AG08396 (cell line): ENCODE measurements at places on chromosomes 12 and 14.
A peak's percentile ranks its signal among the peaks of the same experiment; 100 is the strongest.

DNA sequence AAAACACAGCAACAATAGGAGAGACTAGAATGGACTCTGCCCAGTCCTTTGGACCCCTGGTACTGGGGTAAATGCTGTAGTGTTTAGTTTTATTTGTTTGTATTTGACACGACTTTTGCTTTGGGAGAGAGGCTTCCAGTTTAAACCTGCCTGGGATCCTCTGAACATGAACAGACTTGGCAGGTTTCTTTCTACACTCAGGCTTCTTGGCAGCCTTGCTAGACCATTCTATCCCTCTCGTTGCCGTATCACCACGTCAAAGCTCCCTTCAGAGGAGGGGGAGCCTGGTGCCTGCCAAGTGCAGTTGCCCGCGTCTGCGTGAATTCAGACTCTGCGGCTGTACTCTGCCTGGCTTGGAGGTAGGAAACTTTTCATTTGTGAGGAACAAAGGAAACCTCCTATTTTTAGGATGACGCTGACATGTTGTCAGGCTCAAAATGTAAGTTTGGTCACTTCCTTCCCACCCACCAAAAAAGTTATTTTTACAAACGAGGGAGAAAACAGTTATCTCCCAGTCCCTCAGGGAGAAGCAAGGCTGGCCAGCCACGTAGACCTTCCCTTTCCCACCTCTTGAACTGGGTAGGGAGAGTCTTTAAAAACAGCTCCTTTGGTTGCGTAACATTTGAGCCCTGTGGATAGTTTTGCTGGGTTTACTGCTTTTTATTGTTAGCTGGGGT is 25.9 kb downstream of the CD9 start:
- DNase-seq, result no peak

- DNase-seq, result no peak
Observed at GRCh38 chr12:49323524-49324097, 556 bp downstream of the TROAP start.

DNA sequence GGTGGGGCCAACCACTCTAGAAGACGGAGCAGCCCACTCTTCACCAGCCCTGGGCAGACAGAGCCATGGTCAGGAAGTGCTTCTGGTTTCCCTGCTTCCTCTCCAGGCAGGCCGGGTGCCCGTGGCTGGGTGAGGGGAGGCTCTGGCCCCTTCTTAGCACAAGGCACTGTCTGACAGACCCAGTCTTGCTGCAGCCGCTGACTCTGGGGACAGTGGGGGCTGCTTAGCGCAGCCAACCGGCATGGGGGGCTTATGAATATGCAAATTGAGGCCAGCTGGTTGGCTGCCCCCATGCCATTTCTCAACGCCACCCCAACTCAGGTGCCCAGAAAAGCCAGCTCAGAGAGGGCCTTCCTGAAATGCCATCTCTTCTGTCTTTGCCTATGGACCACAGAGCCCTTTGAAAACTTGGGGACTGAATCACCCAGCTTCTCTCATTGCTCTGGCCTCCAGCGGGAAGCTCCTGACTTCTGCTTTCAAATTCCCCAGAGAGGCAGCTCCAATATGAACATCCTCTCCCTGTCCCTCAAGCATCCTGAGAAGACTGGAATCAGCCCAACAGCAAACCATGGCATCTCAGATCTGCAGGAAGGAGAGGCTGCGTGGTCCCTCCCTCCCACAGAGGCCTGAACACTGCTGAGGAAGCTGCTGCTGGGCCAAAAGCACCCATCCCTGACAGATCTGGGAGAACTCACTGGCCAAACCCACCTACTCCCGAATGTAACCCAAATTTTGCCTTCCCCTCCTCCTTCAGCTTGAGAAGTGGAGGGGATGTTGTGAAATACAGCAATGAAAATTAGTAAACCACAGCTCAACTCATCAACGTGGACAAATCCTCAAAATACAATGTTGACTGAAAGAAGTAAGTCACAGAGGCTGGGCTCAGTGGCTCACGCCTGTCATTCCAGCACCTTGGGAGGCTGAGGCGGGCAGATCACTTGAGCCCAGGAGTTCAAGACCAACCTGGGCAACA is at the start of gene PROX2:
PROX2 (minus strand) TSS at position 205 of the 973 bp plus-strand sequence. CDS start 12,311 bp downstream, outside the sequence.
- no peak for DNase-seq

DNA sequence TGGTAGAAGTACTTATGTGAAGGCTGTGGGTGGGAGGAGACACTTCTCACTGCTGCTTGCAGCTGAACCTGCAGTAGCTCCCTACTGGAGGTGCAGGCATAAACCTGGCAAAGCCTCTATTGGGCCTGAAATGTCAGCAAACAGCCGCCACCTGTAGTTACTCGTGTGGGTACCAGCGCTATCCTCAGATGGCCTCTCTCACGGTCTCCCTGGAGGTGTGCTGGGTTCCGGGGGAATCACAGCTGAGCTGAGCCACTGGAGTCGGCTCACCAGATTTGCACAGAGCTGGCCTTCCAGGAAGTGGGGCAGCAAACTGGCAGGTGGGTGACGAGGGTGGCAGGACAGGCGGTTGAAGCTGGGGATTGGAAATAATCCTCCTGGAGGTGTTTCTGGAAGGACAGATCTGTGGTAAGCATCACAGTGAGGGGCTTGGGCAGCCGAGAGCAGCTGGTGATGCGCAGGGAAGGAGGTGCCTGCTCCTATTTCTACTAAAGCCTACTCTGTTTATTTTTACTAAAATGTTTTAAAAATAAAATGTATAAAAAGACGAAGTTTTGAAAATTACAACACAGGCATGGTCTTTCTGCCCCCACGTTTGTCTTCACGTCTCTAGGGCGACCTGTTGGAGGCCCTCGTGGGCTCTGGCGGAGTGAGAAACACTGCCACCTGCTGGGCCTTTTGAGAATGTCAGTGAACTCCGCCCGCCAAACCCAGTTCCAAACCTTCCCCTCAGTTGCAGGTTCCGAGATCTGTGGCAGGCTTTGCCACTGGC is 67.8 kb upstream of the PLEKHG3 start:
- DNase-seq, result peak; percentile 79

GRCh38 chr12:57435293-57435692 is 709 bp downstream of the INHBC start:
- no peak for DNase-seq

DNA sequence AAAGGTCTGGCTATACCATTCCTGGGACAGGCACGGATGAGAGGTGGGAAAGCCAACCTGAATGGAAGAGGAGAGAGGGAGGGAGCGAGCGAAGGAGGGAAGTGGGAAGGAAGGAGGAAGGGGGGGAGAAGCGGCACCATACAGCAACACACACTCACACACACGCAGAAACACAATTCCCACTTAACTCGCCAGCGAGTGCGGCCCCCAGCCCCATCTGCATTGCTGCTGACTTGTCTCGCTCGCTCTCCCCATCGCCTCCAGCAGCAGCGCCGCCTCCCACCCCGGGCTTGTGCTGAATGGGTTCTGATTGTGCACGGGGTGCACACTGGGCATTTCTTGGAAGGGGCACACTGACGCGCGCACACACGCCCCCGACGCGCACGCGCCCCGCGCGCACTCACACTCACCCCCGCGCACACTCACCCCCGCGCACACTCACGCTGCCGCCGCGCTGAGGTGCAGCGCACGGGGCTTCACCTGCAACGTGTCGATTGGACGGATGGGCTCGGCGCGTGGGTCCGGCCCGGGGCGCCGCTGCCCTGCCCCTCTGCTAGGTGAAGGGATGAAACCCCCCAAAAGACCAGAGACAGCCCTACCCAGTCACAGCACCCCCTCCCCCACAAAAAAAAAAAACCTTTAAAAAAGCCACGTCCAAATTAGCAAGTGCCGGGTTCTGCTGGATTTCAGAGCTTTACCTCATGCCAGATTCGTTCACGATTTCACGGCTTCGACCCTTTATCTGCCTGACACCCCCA is 685 bp downstream of the GRIN2B start:
- DNase-seq, result no peak

DNA sequence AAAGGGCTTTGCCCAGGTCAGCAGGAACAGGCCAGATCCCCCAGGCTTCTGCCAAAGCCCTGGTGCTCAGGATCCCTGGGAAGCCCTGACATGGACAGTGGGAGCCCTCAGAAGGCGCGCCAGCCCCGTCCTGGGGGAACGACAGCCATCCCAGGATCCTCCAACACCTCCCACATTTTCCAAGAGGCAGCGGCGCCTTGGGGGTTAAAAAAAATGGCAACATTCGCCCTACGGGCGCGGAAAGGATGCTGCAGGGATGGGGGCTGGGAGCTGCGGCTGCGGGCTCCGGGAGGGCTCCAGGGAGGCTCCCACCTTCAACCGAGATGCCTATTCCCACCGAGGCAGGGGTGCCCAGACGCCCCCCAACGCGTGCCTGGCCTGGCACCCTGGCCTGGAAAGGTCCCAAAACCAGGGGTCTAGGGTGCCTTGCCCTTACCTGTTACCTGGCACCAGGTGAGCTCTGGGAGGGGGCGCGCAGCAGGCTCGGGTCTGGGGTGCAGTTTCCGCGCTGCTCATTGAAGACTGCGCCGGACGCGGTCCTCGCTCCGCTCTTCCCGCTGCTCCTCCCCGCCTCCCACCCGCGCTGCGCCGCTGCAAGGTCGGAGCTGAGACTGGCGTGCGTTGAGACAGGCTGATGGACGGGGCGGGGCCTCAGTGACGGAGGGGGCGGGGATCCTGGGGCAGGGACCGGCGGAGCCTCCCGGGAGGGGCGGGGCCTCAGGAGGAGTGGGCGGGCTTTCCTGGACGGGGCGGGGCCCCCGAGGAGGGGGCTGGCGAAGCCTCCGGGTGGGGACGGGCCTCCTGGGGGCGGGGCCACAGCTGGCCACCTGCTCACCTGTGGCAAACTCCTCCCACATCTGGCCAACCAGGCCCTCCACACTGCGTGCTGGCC is at the start of gene ABCB9:
ABCB9 (minus strand) TSS at position 613 of the 892 bp plus-strand sequence. CDS start 6,228 bp downstream, outside the sequence.
- peak; percentile 97 for DNase-seq

GRCh38 chr14:30584058-30584630 is 25.2 kb downstream of the G2E3 start:
- no peak for DNase-seq

- DNase-seq, result no peak
Observed at GRCh38 chr14:78103271-78103670, 66.9 kb upstream of the NRXN3 start.

GRCh38 chr12:26471560-26471959 is 276.2 kb downstream of the SSPN start:
- DNase-seq, result peak; percentile 15

DNA sequence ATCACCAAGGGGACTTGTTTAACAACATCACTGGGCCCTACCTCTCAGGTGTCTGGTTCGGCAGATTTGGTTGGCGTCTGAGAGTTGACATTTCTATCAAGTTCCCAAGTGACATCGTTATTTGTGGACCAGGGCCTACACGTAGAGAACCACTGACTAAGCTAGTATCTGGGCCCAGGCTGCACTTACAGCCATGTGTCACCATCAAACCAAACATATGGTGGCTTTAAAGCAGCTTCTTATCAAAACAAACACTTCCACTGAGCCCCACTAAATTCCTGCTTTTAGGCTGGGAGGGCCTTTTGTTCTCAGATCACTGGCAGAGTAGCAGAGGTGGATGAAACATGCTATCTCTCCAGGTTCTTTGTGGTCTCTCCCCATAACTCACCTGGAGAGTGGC is 220.5 kb downstream of the PELI2 start:
- DNase-seq, result no peak

DNA sequence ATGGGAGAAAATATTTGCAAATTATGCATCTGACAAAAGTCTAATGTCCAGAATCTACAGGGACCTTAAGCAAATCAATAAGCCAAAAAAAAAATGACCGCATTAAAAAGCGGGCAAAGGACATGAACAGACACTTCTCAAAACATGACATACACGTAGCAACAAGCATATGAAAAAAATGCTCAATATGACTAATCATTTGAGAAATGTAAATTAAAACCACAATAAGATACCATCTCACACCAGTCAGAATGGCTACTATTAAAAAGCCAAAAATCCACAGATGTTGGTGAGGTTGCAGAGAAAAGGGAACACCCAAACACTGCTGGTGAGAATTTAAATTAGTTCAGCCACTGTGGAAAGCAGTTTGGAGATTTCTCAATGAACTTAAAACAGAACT is 16.1 kb downstream of the PAWR start:
- no peak for DNase-seq

- DNase-seq, result peak; percentile 93
Observed at GRCh38 chr12:49538510-49539403, at the start of gene KCNH3. KCNH3 (plus strand) TSS chr12:49539030; CDS start chr12:49539417, 387 bp downstream.

DNA sequence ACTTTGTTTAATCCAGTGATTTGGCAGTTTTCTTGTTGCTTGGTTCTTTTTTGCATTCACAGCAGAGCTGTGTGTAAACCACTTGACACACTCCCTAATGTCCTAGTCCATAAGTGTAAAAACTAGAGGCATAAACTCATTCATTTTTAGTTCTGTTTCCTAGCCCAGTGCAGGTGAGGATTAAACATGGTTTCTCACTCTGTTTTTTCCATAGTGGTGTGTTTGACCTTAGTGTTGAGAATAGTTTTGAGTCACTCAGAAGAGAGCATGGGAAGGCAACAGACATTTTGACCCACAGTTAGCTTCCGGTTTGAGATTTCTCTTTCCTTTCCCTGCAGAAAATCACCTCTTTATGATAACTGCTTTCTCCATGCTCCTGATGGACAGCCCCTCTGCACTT is 24.2 kb upstream of the GALNT16 start:
- DNase-seq, result no peak

DNA sequence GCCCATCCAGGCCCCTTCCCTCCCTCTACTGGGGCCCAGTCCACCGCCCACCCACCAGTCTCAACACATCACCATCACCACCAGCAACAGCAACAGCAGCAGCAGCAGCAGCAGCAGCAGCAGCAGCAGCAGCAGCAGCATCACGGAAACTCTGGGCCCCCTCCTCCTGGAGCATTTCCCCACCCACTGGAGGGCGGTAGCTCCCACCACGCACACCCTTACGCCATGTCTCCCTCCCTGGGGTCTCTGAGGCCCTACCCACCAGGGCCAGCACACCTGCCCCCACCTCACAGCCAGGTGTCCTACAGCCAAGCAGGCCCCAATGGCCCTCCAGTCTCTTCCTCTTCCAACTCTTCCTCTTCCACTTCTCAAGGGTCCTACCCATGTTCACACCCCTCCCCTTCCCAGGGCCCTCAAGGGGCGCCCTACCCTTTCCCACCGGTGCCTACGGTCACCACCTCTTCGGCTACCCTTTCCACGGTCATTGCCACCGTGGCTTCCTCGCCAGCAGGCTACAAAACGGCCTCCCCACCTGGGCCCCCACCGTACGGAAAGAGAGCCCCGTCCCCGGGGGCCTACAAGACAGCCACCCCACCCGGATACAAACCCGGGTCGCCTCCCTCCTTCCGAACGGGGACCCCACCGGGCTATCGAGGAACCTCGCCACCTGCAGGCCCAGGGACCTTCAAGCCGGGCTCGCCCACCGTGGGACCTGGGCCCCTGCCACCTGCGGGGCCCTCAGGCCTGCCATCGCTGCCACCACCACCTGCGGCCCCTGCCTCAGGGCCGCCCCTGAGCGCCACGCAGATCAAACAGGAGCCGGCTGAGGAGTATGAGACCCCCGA is 6.8 kb upstream of the RNU7-1 start:
- no peak for DNase-seq

- DNase-seq, result no peak
Observed at GRCh38 chr12:22089486-22089885, 43.5 kb downstream of the CMAS start.
